ENCODE measurements at places on chromosomes 6 and 20.

DNA sequence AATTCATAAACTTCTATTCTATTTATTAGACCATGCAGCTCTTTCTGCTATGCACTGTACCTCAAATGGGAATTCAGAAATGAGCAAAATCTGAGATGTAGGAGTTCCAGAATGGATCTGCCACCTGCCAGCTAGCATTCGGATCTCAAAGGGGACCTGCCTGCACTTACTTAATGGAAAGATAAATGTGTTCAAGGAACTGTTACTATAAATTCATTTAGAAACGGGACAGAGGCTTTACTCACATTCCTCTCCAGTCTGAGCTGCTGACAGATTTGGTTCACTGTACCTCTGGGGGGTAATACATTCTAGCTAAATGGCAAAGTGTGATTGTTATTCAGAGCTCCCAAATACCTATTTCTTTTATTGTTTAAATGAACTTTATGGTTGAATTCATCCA lies 384.1 kb downstream of the GRIK2 start:
- no peak for DNase-seq

GRCh38 chr6:137740967-137741761 lies 125.9 kb upstream of the TNFAIP3 start:
- DNase-seq = no peak

- no peak for DNase-seq
These were observed 22.2 kb upstream of the SCRT2 start for GRCh38 chr20:697826-698225.

DNA sequence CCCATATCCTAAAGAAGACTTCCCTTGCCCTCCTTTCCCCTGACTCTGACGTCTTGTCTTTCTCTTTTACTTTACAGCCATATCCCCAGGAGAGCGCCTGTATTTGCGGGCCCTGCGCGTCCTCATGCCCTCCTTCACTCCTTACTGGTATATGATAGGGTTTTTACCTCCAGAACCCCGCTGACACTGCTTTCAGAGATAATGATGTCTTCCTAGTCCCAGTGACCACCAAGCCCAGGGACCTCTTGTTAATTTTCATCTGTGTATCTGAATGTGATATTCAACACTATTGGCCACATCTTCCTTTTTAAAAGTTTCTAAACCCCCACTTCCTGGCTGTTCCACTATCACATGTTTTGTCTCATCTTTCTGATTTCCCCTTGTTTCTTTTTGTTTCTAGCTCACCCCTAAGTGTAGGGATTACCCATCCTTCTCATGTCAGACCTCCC lies 102.0 kb downstream of the HIVEP1 start:
- no peak for DNase-seq

Measured in IMR-90 (cell line).